ENCODE measurements at places on chromosomes 3 and 15.

GRCh38 chr3:128187495-128187894 is 34.2 kb downstream of the EEFSEC start:
- DNase-seq: no peak

GRCh38 chr3:28252001-28252431 is 10.6 kb downstream of the CMC1 start:
- no peak for DNase-seq

- DNase-seq: no peak
Observed at GRCh38 chr3:15592968-15593367, 8.4 kb downstream of the HACL1 start.

- DNase-seq: no peak
Observed at GRCh38 chr3:46091046-46091445, 63.8 kb upstream of the XCR1 start.

- no peak for DNase-seq
Observed at GRCh38 chr3:175150812-175151401, 291.8 kb downstream of the NAALADL2 start.

DNA sequence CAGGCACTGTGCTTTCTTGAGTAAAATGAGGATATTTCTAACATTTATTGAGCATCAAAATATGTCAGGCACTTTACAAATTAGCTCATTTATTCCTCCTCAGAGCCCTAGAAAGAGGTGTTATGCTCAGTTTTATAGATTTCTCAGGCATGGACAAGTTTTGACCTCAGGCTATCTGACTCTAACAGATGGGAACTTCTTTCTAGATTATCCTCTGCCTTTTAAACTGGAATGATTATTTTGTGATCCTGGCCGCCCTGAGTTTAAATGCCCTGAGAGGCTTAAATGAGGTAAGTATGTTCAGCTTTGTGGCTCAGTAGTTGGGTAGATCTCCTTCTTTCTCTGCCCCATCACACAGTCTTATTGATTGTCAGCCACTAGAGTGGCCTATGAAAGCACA is 32.3 kb upstream of the ATP1B3 start:
- DNase-seq: no peak
